ENCODE measurements at places on chromosomes 3 and 15.

- H3K4me1 ChIP-seq, result peaks cover 5% of the 10 kb centered on the region
- DNase-seq, result peak; percentile 3
- no peaks in the 10 kb centered on the region for H3K36me3 ChIP-seq
- no peak overlapping the region for H3K27ac ChIP-seq
Observed at GRCh38 chr3:126548556-126549466, 9.9 kb downstream of the C3orf22 start.

DNA sequence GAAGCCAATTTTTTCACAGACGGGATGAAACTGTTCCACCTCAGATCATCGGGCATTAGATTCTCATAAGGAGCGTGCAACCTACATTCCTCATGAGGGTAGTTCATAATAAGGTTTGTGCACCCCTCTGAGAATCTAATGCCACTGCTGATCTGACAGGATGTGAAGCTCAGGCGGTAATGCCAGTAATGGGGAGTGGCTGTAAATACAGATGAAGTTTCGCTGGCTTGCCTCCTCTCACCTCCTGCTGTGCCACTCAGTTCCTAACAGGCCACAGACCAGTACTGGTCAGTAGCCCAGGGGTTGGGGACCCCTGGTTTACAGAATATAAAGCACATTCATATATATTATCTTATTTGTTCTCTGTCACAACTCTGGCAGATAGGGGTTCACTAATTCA is 2.1 kb upstream of the LIMD1 start:
- H3K4me3 ChIP-seq, result no peak overlapping the region
- H3K27ac ChIP-seq, result peak overlapping the region; percentile 89
- peaks cover 39% of the 10 kb centered on the region for H3K4me1 ChIP-seq
- DNase-seq, result no peak
- H3K27me3 ChIP-seq, result no peaks in the 10 kb centered on the region

- H3K4me1 ChIP-seq, result no peaks in the 10 kb centered on the region
- H3K27ac ChIP-seq, result no peak overlapping the region
- no peaks in the 10 kb centered on the region for H3K27me3 ChIP-seq
- DNase-seq, result no peak
- H3K36me3 ChIP-seq, result no peaks in the 10 kb centered on the region
Observed at GRCh38 chr3:148757238-148758215, 59.8 kb downstream of the AGTR1 start.

- H3K4me3 ChIP-seq, result no peak overlapping the region
- no peaks in the 10 kb centered on the region for H3K36me3 ChIP-seq
- H3K4me1 ChIP-seq, result no peaks in the 10 kb centered on the region
Observed at GRCh38 chr3:25046911-25047771, 380.9 kb upstream of the RARB start.

- no peak overlapping the region for H3K27ac ChIP-seq
- H3K36me3 ChIP-seq, result no peaks in the 10 kb centered on the region
- DNase-seq, result no peak
- no peaks in the 10 kb centered on the region for H3K4me1 ChIP-seq
Observed at GRCh38 chr3:169041677-169042171, 621.8 kb downstream of the MECOM start.

DNA sequence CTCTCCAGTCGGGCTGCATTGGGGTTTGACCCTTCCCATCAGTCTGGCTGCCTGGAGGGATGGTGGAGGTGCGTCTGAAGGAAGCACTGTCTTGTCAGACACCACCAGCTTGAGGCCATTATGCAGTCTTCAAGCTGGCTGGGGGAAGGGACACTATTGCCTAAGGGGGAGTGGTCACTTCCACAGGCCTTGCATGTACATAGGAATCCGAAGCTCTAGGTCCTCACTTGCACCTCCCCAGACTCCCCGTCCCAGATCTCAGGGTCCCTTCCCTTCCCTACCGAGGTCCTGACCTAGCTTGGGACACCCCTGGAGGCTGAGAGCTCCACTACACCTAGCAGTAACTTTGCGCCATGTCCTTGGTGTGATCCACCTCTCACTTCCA is 48.6 kb upstream of the KLF13 start:
- H3K4me3 ChIP-seq, result no peak overlapping the region
- no peak for DNase-seq
- H3K36me3 ChIP-seq, result no peaks in the 10 kb centered on the region
- peaks cover 18% of the 10 kb centered on the region for H3K4me1 ChIP-seq
- no peak overlapping the region for H3K27ac ChIP-seq

- H3K4me3 ChIP-seq, result no peak overlapping the region
- H3K36me3 ChIP-seq, result no peaks in the 10 kb centered on the region
- H3K27ac ChIP-seq, result no peak overlapping the region
- peaks cover 18% of the 10 kb centered on the region for H3K27me3 ChIP-seq
- no peak for DNase-seq
- no peaks in the 10 kb centered on the region for H3K4me1 ChIP-seq
Observed at GRCh38 chr15:51318382-51319150, 19.8 kb downstream of the CYP19A1 start.

DNA sequence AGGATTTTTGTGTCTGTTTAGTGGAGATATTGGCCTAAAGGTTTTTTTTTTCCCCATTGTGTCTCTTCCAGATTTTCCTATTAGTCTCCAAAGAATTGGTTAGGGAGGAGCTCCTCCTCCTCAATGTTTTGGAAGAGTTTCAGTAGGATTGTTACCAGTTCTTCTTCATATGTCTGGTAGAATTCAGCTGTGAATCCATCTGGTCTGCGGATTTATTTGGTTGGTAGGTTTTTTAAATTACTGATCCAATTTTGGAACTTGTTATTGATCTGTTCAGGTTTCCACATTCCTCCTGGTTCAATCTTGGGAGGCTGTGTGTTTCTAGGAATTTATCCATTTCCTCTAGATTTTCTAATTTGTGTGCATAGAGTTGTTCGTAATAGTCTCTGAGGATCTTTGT is 222.2 kb downstream of the CLSTN2 start:
- no peak overlapping the region for H3K4me3 ChIP-seq
- no peak for DNase-seq

GRCh38 chr3:134846911-134847317 is 51.9 kb downstream of the EPHB1 start:
- no peak for DNase-seq
- no peak overlapping the region for H3K27ac ChIP-seq
- H3K27me3 ChIP-seq, result no peaks in the 10 kb centered on the region
- no peaks in the 10 kb centered on the region for H3K36me3 ChIP-seq
- no peaks in the 10 kb centered on the region for H3K4me1 ChIP-seq

GRCh38 chr3:49026536-49026935 is 2.7 kb downstream of the IMPDH2 start:
- no peak overlapping the region for H3K4me3 ChIP-seq
- H3K36me3 ChIP-seq, result peaks cover 5% of the 10 kb centered on the region
- DNase-seq, result no peak
- H3K27ac ChIP-seq, result peak overlapping the region; percentile 99

- H3K27me3 ChIP-seq, result peaks cover 39% of the 10 kb centered on the region
- no peak overlapping the region for H3K27ac ChIP-seq
- no peaks in the 10 kb centered on the region for H3K36me3 ChIP-seq
Observed at GRCh38 chr3:169602482-169602881, 61.0 kb downstream of the MECOM start.

- no peaks in the 10 kb centered on the region for H3K27me3 ChIP-seq
- H3K27ac ChIP-seq, result peak overlapping the region; percentile 32
- peaks cover 12% of the 10 kb centered on the region for H3K4me1 ChIP-seq
- H3K4me3 ChIP-seq, result no peak overlapping the region
- H3K36me3 ChIP-seq, result no peaks in the 10 kb centered on the region
- no peak for DNase-seq
Observed at GRCh38 chr3:45654397-45654944, 34.7 kb upstream of the SACM1L start.

- no peaks in the 10 kb centered on the region for H3K4me1 ChIP-seq
- no peak overlapping the region for H3K4me3 ChIP-seq
Observed at GRCh38 chr3:76586471-76586870, 453.4 kb upstream of the ROBO2 start.

GRCh38 chr3:105367063-105367405 is 325 bp downstream of the ALCAM start:
- H3K4me1 ChIP-seq, result peaks cover 27% of the 10 kb centered on the region
- peak overlapping the region; percentile 100 for H3K27ac ChIP-seq
- H3K36me3 ChIP-seq, result no peaks in the 10 kb centered on the region

- H3K36me3 ChIP-seq, result no peaks in the 10 kb centered on the region
- H3K27ac ChIP-seq, result no peak overlapping the region
- H3K4me1 ChIP-seq, result no peaks in the 10 kb centered on the region
- no peak overlapping the region for H3K4me3 ChIP-seq
Observed at GRCh38 chr3:62335196-62335595, 38.2 kb downstream of the FEZF2 start.

GRCh38 chr3:172227340-172228035 is 188.1 kb downstream of the FNDC3B start:
- H3K27me3 ChIP-seq, result no peaks in the 10 kb centered on the region
- peaks cover 4% of the 10 kb centered on the region for H3K36me3 ChIP-seq
- H3K27ac ChIP-seq, result no peak overlapping the region
- DNase-seq, result no peak
- no peak overlapping the region for H3K4me3 ChIP-seq

- H3K4me1 ChIP-seq, result peaks cover 15% of the 10 kb centered on the region
- H3K4me3 ChIP-seq, result no peak overlapping the region
- H3K27me3 ChIP-seq, result no peaks in the 10 kb centered on the region
- no peak for DNase-seq
- no peaks in the 10 kb centered on the region for H3K36me3 ChIP-seq
Observed at GRCh38 chr3:188834349-188834748, 337.4 kb upstream of the TPRG1 start.

GRCh38 chr3:37544869-37545352 is 316.8 kb upstream of the CTDSPL start:
- no peak for DNase-seq
- H3K36me3 ChIP-seq, result no peaks in the 10 kb centered on the region
- no peak overlapping the region for H3K27ac ChIP-seq

- no peaks in the 10 kb centered on the region for H3K36me3 ChIP-seq
- no peak overlapping the region for H3K4me3 ChIP-seq
- no peaks in the 10 kb centered on the region for H3K27me3 ChIP-seq
- DNase-seq, result no peak
- peak overlapping the region; percentile 72 for H3K27ac ChIP-seq
Observed at GRCh38 chr15:99169769-99170311, 65.0 kb downstream of the SYNM start.

GRCh38 chr15:39135989-39136388 is 444.9 kb upstream of the THBS1 start:
- H3K27ac ChIP-seq, result no peak overlapping the region
- peaks cover 3% of the 10 kb centered on the region for H3K36me3 ChIP-seq
- H3K4me1 ChIP-seq, result no peaks in the 10 kb centered on the region
- no peak overlapping the region for H3K4me3 ChIP-seq

DNA sequence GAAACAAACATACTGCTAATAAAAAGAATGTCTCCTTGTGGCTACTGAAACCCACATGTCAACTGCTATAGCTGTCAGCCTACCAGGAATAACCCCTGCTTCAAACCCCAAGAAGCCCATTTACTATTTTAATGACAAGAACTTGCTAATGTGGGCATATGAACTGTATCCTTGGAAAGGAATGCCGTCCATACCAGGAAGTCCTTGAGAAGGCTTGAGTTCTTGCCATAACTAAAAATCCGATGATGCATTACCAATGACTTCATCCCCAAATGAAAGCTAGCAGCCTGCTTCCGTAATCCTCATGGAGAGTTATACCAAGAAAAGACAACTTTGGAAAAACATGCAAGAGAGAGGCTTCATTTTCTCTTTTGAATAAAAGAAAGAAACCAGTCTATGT is 34.8 kb downstream of the MINDY4B start:
- peaks cover 7% of the 10 kb centered on the region for H3K36me3 ChIP-seq
- peaks cover 20% of the 10 kb centered on the region for H3K27me3 ChIP-seq
- DNase-seq, result no peak
- no peak overlapping the region for H3K27ac ChIP-seq

- no peak overlapping the region for H3K27ac ChIP-seq
- H3K4me3 ChIP-seq, result no peak overlapping the region
- H3K27me3 ChIP-seq, result no peaks in the 10 kb centered on the region
- peaks cover 18% of the 10 kb centered on the region for H3K36me3 ChIP-seq
- DNase-seq, result no peak
Observed at GRCh38 chr15:43429687-43430086, 58.8 kb downstream of the TUBGCP4 start.

DNA sequence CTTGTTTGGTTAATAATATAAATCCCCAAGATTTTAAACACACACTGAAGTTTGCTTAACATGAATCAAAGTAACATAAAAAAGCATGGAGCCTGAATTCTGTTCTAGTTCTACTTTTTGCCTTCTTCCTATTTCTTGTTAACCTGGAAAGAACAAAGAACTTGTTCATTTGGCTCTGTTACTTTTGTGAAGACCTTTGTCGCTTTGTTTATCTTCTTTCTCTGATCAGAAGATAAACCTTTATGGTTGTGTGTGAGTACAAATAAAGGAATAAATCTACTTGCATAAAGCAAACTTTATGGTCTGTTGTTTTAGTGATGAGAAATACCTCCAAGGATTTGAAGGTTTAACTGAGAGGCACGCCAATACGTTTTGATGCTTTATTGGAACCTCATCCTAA is 210.1 kb upstream of the SATB1 start:
- no peak overlapping the region for H3K4me3 ChIP-seq
- H3K27ac ChIP-seq, result no peak overlapping the region
- H3K36me3 ChIP-seq, result no peaks in the 10 kb centered on the region
- DNase-seq, result no peak
- no peaks in the 10 kb centered on the region for H3K4me1 ChIP-seq
- no peaks in the 10 kb centered on the region for H3K27me3 ChIP-seq

DNA sequence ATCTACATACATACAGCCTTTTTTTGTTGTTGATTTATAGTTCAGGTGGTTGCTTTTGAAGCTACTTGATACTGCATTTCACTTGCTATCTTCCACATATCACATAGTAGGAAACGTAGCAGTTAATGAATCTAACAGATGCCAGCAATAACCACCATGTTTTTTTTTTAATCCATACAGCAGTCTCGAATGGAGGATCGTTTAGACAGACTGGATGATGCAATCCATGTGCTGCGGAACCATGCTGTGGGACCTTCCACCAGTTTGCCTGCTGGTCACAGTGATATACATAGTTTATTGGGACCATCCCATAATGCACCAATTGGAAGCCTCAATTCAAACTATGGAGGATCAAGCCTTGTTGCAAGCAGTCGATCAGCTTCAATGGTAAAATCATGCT is 123.2 kb upstream of the CGNL1 start:
- peaks cover 4% of the 10 kb centered on the region for H3K4me1 ChIP-seq
- H3K4me3 ChIP-seq, result no peak overlapping the region
- H3K36me3 ChIP-seq, result peaks cover 2% of the 10 kb centered on the region
- H3K27ac ChIP-seq, result no peak overlapping the region
- H3K27me3 ChIP-seq, result no peaks in the 10 kb centered on the region
- no peak for DNase-seq

DNA sequence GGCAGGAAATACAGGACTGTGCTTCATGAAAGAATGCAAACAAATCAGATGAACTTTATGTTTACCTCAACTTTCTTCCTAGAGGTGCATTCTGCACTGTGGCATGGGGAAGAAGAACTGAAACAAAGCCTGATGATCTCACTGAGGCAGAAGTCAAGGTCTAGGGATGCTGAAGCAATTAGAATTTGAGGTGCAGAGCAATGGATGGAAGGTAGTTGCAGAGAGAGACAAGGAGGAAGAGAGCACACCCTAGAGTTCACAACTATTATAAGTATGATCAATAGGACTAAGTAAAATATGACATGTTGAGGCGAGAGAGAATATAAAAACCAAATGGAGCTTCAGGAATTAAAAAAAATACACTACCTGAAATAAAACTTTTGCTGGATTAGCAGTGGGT is 420.1 kb downstream of the EDEM1 start:
- DNase-seq, result no peak
- H3K36me3 ChIP-seq, result no peaks in the 10 kb centered on the region
- no peak overlapping the region for H3K4me3 ChIP-seq
- H3K4me1 ChIP-seq, result no peaks in the 10 kb centered on the region
- H3K27ac ChIP-seq, result no peak overlapping the region
- H3K27me3 ChIP-seq, result no peaks in the 10 kb centered on the region

- H3K4me3 ChIP-seq, result no peak overlapping the region
- DNase-seq, result no peak
- no peak overlapping the region for H3K27ac ChIP-seq
- H3K27me3 ChIP-seq, result no peaks in the 10 kb centered on the region
- H3K36me3 ChIP-seq, result peaks cover 4% of the 10 kb centered on the region
Observed at GRCh38 chr3:106403371-106404145, 534.7 kb upstream of the CBLB start.

Measured in T-helper 17 cell (primary cell).